NCI-H2081 treated with DMSO at 0.1 percent for 48 hours (cell line): ENCODE measurements at places on chromosomes 4 and X.

DNA sequence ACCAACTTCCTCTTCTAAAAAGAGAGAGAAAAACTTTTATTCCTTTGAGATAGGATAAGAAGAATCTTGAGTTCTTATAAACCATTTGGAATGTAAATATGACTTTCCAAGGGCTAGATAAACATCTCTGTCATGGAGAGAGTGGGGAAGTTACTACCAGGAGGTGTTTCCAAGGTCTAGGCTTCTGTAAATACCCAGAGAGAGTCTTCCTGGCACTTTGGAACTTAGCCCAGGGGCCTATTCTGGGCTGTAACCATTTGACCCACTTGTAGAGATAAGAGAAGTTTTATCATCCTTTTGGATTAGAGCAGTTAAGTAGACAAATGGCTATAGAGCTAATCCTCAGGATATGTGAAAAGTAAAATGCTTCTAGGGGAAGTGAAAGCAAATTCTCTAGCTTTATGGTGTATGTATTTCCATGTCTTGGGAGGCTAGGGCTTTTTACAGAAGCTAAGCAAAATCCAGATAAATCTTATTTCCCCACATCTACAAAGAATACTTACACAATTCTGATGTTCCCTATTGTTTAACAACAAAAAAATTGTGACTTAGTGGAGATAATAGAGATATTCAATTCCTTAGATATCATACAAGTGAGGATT is 51.1 kb downstream of the MCUB start:
- DNase-seq = no peak

GRCh38 chr4:150342945-150343344 is 239.0 kb upstream of the MAB21L2 start:
- no peak for DNase-seq

GRCh38 chr4:187027272-187027671 is 303.6 kb upstream of the FAT1 start:
- DNase-seq = no peak

DNA sequence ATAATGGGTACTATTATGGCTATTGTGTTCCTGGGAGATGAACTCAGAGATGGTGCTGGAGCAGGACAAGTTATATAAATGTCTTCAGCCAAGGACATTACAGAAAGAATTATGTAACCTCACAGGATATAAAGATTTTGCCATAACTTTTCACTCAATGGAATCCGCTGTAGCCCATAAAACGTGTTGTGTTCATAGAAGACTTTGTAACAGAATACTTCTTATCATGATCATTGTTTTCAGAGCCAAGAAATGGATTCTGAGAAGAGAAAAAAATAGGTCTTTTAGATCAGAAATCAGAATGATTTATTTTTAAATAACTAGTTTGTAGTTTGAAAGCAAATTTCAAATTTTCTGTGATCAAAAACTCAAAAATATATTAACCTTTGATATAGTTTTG is 441.0 kb upstream of the TENM3 start:
- DNase-seq = no peak

- DNase-seq = no peak
Observed at GRCh38 chr4:124288706-124289486, 423.6 kb downstream of the ANKRD50 start.

GRCh38 chr4:185343726-185344581 is 51.8 kb downstream of the LRP2BP start:
- DNase-seq = no peak

- no peak for DNase-seq
Observed at GRCh38 chrX:45743081-45743533, 542.4 kb upstream of the DIPK2B start.
